ENCODE measurements at places on chromosomes 13 and 19.

- DNase-seq, result no peak
These were observed 17.0 kb upstream of the COX7A1 start for GRCh38 chr19:36169084-36169760.

DNA sequence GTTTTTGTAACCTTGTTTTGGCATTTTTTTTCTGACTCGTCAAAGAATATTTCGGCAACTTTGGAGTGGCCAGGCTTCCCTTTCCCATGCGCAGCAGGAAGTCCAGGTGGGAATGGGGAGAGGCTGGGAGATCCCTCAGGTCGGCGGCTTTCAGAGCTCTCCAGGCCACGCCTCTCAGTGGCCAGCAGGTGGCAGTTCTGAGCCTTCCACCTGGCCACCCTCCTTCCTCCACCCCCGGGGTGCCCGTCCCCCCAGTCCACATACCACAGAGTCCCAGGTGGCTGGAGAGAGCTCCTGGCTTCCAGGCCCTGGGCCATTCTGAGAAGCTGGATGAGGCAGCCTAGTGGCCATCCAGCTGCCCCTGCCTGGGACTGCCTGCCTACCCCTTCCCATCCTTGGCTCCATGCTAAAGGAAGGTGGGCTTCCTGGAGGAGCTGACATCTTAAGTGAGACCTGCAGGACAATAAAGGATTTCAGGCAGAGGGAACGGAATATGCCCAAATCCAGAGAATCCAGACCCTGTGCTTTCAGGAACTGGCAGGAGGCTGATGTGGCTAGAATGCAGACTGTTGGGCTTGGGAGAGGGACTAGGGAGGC, 46.3 kb downstream of the CCNE1 start:
- peak; percentile 53 for DNase-seq

DNA sequence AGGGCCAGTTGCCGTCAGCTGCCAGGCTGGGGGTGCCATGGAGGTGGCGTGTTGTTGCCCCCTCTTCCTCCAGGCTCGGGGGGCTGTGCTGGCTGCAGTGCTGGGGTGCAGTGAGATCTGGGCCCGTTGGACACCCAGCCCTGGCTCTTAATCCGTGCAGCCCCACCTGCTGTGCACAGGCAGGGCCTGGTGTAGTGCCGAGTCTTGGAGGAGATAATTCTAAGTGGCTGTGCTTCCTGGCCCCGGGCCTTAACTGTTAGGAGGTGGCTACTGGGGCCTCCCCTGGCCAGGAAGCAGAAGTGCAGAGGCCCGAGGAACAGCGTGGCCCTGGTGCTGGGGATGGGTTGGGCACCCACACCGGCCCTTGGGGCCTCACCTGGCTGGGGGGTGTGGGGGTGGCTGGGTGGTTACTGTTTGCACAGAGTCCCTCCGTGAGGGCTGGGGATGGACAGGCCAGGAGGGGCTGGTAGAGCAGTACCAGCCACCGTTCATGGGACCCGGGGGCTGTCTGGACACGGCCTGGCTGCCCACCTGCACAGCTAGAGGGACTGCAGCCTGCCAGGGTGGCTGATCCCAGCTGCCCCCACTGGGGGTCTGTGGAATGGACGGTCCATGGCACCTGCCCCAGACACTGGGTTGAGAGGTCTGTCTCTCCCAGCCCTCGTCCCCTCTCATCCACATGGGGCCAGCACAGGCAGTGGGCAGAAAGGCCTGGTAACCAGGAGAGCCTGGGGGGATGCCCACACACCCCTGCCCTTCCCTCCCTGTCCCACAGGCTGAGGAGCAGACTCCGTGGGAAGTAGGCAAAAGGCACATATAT, 3.3 kb downstream of the GPX4 start:
- DNase-seq, result no peak

DNA sequence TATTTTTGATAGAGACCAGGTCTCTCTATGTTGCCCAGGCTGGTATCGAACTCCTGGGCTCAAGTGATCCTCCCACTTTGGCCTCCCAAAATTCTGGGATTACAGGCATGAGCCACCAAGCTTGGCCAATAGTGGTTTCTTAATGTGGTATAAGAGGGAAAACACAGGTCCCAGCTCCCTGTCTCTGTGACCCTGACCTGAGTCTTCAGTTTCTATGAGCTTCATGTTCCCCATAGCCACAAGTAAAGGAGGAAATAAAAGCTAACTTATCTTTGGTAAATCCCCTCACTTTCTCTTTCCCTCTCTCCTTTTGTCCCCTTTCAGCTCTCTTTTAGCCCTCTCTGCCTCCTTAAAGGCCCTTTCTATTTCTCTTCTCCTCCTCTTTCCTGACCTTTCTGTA, 50.3 kb downstream of the ABCC4 start:
- no peak for DNase-seq

DNA sequence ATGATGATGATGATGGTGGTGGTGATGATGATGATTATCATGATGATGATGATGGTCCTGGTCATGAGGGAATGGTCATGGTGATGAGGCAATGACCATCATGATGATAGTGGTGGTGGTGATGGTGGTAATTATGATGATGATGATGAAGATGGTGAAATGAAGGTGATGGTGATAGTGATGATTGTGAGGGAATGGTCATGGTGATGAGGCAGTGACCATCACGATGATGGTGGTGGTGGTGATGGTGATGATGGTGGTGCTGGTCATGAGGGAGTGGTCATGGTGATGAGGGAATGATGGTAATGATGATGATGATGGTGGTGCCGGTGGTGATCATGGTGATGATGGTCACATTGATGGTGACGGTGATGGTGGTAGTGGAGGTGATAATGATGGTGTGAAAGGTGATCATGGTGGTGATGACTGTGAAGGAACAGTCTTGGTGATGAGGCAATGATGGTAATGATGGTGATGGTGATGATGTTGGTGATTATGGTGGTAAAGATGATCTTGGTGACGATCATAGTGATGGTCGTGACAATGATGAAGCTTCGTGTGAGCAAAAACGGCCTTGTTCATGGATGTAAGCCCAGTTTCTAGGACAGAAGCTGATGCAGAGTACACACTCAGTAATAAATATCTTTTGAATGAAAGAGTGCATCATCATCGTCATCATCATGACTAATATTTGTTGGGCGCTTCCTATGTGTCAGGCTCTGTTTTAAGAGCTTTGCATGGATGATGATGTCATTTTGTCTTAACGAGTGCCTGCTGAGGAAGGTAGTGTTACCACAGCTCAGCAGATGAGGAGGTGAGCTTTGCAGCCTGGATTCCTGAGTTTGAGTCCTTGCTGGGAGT, 17.3 kb downstream of the SBK2 start:
- no peak for DNase-seq

GRCh38 chr19:53621885-53622740, 9.7 kb upstream of the DPRX start:
- DNase-seq, result no peak

DNA sequence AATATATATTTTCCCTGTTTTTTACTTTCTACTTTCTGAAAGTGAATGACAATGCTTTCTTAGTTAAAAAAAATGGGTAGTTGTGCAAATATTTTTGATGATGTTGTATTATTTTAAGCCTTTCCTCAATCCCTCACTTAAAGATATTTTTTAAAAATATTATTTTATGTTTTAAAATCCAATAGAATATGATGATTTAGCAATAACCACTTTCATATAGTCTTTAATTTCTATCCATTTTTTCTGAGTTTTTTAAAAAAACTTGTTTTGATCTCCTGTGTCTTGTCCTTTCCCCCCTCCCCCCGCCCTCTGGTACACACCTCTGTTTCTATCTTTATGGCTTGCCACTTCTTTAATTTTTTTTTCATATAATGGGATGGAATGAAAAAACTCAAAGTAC, 362.0 kb upstream of the SLITRK6 start:
- no peak for DNase-seq

- DNase-seq, result peak; percentile 32
These were observed 774 bp downstream of the MAN2B1 start for GRCh38 chr19:12665671-12666264.

- no peak for DNase-seq
These were observed 10.8 kb downstream of the SUGP2 start for GRCh38 chr19:19022380-19022961.

- DNase-seq, result no peak
These were observed 128.4 kb downstream of the KATNAL1 start for GRCh38 chr13:30178976-30179375.

DNA sequence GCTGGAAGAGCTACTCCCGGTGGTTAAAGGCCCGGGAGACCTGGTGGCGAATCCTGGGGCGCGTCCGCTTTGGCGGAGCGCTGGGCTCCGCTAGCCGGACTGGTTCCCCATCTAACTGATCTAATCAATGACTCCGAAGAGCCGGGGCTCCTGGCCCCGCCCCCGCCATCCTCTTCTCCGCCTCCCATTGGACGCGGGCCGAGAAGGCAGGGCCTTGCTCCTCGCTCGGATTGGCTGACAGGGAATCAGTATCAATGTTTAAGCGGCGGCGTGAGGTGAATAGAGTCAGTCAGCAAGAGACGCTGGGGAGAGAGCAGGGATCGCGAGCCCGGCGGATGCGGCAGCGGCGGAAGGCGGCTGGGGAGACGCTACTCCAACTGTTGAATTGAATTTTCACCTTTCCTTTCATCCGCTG, 1.7 kb upstream of the PCDH17 start:
- peak; percentile 33 for DNase-seq
